HuH-7.5 (cell line): ENCODE measurements at places on chromosomes 7 and 10.

- DNase-seq = no peak
Observed at GRCh38 chr7:22610951-22611757, 111.2 kb upstream of the STEAP1B start.

DNA sequence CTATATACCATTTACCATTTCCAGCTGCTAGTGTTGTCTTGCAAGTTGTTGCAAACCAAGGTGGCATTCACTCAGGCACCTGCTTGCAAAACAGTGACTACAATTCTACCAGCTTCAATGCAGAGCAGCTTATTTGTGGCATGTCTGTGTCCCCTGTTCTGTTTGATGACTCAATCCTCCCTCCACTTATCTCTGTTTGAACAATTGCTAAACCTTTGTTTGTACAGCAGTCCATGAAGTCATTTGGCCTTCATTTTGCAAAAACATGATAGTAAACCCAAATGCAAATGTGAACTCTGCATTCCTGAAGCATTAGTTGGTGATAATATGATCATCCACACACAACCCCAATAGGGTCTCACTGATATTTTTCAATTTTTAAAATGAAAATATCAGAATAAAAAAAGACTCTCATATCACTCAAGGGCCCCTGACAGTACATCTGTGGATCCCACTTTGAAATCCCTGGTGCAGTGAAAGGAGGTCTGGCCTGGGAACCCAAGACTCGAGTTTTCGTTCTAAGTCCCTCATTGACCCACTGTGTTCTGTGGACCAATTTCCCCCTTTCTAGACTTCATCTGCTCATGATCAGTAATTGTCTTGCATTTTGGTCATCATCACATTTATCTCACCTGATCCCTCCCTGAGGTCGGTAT is 425.4 kb downstream of the RPS24 start:
- peak; percentile 68 for DNase-seq

DNA sequence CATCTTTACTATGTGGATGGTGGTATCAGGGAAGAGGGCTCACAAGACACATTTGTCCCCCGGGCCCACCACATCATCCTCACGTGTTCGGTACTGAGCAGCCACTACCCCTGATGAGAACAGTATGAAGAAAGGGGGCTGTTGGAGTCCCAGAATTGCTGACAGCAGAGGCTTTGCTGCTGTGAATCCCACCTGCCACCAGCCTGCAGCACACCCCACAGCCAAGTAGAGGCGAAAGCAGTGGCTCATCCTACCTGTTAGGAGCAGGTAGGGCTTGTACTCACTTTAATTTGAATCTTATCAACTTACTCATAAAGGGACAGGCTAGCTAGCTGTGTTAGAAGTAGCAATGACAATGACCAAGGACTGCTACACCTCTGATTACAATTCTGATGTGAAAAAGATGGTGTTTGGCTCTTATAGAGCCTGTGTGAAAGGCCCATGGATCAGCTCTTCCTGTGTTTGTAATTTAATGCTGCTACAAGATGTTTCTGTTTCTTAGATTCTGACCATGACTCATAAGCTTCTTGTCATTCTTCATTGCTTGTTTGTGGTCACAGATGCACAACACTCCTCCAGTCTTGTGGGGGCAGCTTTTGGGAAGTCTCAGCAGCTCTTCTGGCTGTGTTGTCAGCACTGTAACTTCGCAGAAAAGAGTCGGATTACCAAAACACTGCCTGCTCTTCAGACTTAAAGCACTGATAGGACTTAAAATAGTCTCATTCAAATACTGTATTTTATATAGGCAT is 9.1 kb upstream of the CSGALNACT2 start:
- DNase-seq = no peak

DNA sequence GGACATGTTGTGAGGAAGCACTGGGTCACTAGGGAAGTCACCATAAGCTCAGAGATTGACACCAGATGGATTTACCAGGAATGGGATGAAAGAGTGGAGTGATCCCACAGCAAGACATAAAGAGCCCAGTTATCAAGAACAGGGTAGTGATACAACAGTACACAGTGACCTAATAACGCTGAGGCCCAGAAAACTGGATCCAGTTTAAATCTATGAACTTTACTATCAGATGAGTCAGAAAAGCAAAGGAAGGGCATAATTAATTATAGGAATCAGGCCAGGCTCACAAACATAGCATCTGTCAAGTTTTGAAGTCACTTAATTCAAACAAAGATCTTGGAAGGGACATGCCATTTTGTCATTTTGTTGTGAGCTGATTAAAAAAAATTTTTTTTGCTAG is 73.5 kb downstream of the LRRN3 start:
- no peak for DNase-seq

GRCh38 chr7:44867073-44867995 is 18.0 kb downstream of the PURB start:
- no peak for DNase-seq

GRCh38 chr10:46218921-46219320 is 67.9 kb upstream of the ANTXRL start:
- no peak for DNase-seq

GRCh38 chr10:8894148-8894547 is 839.7 kb downstream of the GATA3 start:
- no peak for DNase-seq

- no peak for DNase-seq
Observed at GRCh38 chr10:94680544-94680943, 3.0 kb upstream of the CYP2C18 start.

GRCh38 chr10:44910602-44911001 is 535 bp upstream of the TMEM72 start:
- DNase-seq = no peak

GRCh38 chr7:138926241-138926612 is 55.0 kb downstream of the KIAA1549 start:
- DNase-seq = no peak

- no peak for DNase-seq
Observed at GRCh38 chr10:62017491-62017870, 116.0 kb downstream of the ARID5B start.
